HT-29 (cell line): ENCODE measurements at places on chromosomes 1 and 21. TPM values are rescaled to one million over a fixed set of nuclear protein-coding genes. Genes with fewer than 3 reads are reported as not detected.

Gene MEGF6
- 12.7 and 16.5 TPM in 2 replicates for total RNA-seq

Gene REN
- total RNA-seq, result 10.7 and 15.6 TPM in 2 replicates

Gene ACAP3
- 104 and 113 TPM in 2 replicates for total RNA-seq

Gene OR10J5
- not detected in 2 replicates for total RNA-seq

Gene OR1C1
- total RNA-seq, result not detected in 2 replicates

Gene NPHS2
- total RNA-seq, result not detected in 2 replicates

Gene LDLRAD1
- not detected in 2 replicates for total RNA-seq

Gene RCAN3
- total RNA-seq, result 10.9 and 13.2 TPM in 2 replicates

Gene UBIAD1
- total RNA-seq, result 15.9 and 18.1 TPM in 2 replicates
